Kidney (tissue), 22 donors: ENCODE measurements at places on chromosomes 2 and 18. TPM values are rescaled to one million over a fixed set of nuclear protein-coding genes. Genes with fewer than 3 reads are reported as not detected.

- DNase-seq, result no peak
Observed at GRCh38 chr18:69974365-69974764, 26.7 kb upstream of the CD226 start.

- no peak for DNase-seq
Observed at GRCh38 chr2:47528455-47528854, 125.5 kb downstream of the MSH2 start.

The COL5A2 gene
- 12.3 TPM for total RNA-seq

The SP100 gene
- total RNA-seq, result 118 TPM

The DRC1 gene
- total RNA-seq, result 0.76 TPM

DNA sequence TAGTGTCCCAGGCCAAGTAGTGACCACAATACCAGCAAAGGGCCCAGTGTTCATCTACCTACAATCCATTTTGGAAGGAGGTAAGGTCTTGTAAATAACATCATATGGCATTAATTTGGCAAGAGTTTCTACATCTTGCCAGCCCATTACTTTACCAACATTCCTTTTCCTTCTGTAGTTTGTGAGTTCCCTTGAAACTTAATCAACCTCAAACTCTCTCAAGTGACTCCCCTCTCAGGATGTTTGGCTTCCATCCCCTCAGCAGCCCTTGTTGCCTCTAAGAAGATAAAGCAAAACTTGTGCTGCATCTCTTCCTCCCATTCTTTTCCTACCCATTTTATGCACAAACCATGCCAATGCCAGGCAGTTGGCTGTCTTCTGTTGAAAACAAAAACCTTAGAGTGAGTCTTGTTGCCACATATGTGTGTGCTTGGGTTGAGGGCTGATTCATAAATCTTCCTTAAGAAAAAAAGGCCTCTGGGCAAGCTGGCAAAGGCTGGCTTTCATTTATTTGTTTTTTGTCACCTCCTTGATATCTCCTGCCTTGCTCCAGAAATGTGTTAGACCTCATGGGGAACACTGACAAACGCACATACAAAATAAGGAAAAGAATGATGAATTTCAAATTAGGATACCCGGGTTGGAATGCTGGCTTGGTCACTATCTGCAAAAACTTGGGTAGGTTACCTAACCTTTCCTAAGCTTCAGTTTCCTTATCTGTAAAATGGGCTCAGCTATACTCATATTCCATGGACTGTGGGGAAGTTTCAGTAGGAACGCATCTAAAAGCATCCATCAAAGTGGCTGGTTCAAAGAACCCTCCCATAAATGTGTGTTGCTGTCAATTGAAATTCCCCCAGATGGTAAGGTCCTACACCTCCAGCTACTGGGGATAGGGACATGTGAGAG lies 29.4 kb upstream of the ST3GAL5 start:
- DNase-seq, result no peak

DNA sequence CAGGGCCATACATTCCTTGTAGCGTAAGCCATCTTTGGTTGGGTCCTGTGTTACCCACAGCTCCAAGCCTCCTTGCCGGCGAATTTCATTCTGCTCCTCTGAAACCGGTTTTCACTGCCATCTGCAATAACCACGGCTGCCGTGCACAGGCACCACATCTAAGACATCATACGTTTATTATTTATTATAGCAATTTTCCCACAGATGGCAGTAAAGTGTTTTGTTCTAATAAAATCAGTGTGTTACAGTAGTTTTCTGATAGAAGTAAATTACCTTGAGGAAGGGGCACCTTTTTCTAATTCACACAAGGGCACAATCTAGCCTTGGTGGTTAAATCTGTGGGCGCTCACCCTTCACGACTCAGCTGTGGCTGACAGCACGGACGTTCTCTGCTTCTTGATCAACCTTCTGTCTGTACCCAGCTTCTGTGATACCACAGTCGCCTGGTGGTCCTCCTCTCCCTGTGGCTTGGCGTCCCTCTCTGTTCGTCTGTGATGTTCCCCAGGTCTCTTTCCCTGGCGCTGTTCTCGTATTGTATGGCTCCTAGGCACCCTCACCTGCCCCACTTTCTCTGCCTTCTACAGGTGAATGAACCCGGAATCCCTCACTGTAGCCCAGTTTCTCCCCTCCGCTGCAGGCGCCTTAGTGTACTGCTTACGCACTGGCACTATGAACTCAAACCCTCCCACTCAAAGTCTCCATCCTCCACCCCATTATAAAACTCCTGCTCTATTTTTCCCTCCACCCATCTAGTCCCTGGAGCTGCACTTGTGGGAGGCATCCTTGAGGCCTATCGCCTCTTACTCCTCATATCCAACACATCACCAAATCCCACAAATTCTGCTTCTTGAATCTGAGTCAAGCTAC lies 236.8 kb downstream of the DYSF start:
- DNase-seq, result no peak

The CD8A gene
- 5.9 TPM for total RNA-seq

The RTN4 gene
- total RNA-seq, result 296 TPM

GRCh38 chr18:64331419-64331818 lies 182.5 kb upstream of the LINC00305 start:
- DNase-seq, result no peak

DNA sequence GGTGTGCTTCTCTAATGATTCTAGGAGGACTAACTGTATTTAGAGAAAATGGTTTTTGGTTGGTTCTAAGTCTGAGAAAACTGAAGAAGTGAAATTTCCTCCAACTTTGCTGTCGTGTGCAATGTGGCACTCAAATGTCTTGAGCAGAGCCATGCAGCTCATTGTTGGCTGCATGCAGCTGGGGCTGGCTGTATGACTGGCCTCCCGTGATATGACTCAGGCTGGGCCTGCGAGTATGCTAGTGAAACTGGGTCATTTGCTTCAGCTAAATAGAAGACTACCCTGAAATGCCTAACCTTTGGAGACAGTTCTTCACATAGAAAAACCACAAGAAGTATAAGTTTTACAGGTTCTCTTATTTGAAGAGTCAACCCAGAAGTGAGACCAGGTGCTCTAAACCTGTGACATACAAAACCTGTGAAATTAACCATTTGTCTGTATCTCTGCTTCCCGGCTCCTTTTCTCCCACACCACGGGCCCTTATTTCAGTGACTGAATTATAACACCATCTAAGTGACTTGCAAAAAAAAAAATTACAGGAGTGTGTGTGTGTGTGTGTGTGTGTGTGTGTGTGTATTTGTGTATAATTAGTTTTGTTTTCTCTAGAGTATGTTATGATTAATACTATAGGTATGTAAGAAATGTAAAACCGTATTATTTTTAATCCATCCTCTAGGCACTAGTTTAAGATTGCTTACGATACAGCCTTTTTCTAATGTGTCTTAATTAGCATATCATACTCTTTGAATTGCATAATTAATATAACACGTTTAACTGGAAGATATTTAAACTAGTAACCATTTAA lies 15.9 kb downstream of the POLI start:
- peak; percentile 78 for DNase-seq

- DNase-seq, result no peak
Observed at GRCh38 chr2:150494234-150494945, 6.9 kb upstream of the RND3 start.
